ENCODE measurements at places on chromosomes 3 and 15. TPM values are rescaled to one million over a fixed set of nuclear protein-coding genes. Genes with fewer than 3 reads are reported as not detected.

MST1R gene
- total RNA-seq: 5.6 TPM

SH2D7 gene
- not detected for total RNA-seq

TM4SF18 gene
- 1.4 TPM for total RNA-seq

TMEM40 gene
- total RNA-seq: 3.0 TPM

AGBL1 gene
- not detected for total RNA-seq

LRRC3B gene
- total RNA-seq: not detected

LTK gene
- total RNA-seq: 0.69 TPM

LMAN1L gene
- not detected for total RNA-seq

C3orf20 gene
- total RNA-seq: not detected

ECE2 gene
- not detected for total RNA-seq

IL17RD gene
- total RNA-seq: 13.2 TPM

ENTPD3 gene
- total RNA-seq: 0.46 TPM

CCDC13 gene
- total RNA-seq: 0.65 TPM

CELF6 gene
- not detected for total RNA-seq

CP gene
- not detected for total RNA-seq

MCTP2 gene
- 7.5 TPM for total RNA-seq

GATA2 gene
- 4.0 TPM for total RNA-seq

LRRC34 gene
- 17.1 TPM for total RNA-seq
